ENCODE measurements at places on chromosomes 3 and 15.

GRCh38 chr3:149881879-149882278, 68.9 kb downstream of the RNF13 start:
- DNase-seq, result no peak

GRCh38 chr15:49215768-49216739, 46.0 kb downstream of the GALK2 start:
- DNase-seq, result no peak

- no peak for DNase-seq
Measured at GRCh38 chr15:70375586-70375985, 277.9 kb upstream of the TLE3 start.

DNA sequence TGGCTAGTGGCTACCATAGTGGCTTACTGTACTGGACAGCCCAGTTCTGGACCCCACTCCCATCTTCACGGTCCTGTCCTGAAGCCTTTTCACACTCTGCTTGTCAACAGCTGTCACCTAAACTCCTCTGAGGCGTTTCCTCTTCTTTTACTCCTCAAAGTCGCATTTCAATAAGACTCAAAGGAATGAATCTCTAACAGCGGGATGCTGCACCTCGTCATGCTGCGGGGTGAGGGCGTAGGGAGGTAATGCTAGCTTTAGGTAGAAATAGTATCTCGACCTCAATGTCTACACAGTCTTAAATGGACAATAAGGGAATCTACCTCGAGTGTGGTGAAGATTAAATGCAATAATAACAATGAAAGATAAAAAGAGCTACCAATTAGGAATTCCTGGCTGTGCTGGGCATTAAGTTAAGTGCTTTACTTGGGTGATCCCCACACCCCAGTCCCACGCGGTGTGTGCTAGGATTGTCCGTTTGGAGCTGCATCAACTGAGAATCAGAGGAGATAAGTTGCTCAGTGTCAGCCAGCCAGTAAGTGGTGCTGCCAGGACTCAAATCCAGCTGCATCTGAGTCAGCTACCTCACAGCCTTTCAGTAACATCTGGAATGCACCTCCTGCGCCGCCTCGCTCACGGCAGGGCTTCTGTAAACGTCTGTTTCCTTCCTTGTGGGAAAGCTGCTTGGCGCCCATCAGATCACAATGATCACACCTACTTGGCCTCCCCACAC, 14.0 kb downstream of the PLA2G4D start:
- DNase-seq, result no peak

DNA sequence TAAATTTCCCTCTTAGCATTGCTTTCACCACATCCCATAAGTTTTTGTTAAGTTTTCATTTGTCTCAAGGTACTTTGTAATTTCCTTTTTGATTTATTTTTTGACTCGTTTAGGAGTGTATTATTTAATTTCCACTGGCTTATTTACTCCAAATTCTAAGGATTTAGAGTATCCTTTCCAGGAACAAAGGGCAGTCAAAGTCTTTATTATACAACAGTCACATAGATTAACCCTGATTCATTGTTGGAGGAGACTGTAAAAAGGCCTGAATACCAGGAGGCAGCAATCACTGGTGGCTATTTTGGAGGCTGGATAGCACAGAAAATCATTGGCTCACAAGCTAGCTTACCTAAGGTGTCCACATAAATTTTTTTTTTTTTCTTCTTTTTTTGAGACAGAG, 39.9 kb downstream of the OIP5 start:
- DNase-seq, result no peak

DNA sequence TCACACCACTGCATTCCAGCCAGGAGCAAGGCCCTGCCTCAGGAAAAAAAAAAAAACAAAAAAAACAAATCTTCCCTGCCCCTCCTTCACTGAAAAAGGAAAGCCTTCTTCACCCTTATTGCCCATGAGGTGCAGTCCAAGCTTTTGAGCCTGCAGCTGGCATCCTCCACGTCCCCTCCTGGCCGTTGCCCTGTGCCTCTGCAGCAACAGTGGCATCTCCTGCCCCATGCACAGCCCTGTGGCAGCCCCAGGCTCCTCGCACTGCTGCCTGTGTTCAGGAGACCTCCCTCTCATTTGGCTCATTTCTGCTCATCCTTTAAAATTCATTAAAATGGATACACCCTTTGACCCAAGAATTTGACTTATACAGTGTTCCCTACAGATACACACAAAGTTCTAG, 72.7 kb upstream of the PLXNA1 start:
- no peak for DNase-seq

DNA sequence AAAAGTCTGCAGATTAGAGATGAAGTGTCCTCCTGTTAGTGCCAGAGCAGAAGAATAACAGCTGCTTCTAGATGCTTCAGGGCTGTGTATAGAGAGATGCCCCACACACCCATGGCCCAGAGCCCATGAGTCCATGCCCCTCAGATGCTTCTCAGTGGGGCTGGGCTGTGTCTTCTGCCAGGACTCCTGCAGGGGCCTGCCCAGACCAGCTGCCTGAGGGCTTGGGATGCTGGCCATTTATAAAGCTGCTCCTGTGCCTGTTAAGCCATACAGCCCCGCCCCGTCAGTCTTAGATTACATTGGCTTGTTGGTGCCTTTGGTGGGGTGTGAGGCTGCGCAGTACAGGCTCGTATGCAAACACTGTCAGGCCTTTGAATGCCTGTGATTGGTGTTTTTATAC, 318.0 kb upstream of the CTDSPL start:
- DNase-seq, result no peak

- DNase-seq, result no peak
Measured at GRCh38 chr3:17577796-17578520, 164.5 kb downstream of the TBC1D5 start.

GRCh38 chr3:151382671-151383070, 1.9 kb downstream of the P2RY12 start:
- DNase-seq, result no peak

DNA sequence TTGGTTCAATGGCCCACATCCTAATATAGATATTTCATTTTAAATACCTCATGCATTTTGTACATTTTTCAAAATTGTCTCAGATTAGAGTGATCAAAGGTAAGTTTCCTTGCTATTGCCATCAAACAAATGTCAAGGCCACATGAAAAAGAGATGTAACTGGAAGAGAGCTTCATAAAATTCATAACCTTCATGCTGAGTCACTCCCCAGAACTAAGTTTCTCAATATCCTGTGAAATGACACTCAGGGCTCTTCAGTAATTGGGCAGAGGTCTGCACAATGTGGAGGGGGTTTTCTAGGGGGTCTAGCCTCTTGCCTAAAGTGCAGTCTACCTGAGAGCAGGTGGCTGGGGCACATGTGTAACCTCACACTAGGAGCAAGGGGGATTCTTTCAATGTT, 152.2 kb upstream of the SLC2A2 start:
- no peak for DNase-seq

GRCh38 chr3:114698146-114699105, 404.6 kb downstream of the TIGIT start:
- no peak for DNase-seq

DNA sequence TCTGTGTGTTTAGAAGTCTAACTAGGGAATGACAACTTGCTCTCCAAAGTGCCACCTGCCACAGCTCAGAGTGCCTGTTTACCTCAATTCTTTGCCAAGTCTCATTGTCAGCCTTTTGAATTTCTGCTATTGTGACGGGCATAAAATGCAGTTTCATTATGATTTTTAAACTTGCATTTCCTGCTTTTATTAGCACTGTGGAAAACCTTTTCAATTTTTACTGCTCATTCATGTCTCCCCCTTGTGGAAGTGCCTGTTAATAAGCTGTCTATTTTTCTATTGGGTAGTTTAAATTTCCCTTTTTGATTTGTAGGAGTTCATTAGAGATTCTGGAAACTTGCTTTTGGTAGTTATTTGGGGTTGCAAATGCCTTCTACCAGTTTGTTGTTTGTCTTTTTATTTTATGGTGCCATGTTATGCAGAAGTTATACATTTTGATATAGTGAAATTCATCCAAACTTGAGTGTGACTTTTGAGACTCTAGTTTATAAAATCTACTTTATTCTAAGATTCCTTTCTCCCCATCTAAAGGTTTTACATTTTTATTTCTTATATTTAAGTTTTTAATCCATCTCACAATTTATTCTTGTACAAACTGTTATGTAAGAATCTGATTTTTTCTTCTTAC, 53.9 kb upstream of the FRMD4B start:
- no peak for DNase-seq

- DNase-seq, result no peak
Measured at GRCh38 chr15:52292780-52293392, 2.7 kb downstream of the MYO5C start.

- DNase-seq, result no peak
Measured at GRCh38 chr15:54347082-54347827, 369.0 kb downstream of the UNC13C start.

DNA sequence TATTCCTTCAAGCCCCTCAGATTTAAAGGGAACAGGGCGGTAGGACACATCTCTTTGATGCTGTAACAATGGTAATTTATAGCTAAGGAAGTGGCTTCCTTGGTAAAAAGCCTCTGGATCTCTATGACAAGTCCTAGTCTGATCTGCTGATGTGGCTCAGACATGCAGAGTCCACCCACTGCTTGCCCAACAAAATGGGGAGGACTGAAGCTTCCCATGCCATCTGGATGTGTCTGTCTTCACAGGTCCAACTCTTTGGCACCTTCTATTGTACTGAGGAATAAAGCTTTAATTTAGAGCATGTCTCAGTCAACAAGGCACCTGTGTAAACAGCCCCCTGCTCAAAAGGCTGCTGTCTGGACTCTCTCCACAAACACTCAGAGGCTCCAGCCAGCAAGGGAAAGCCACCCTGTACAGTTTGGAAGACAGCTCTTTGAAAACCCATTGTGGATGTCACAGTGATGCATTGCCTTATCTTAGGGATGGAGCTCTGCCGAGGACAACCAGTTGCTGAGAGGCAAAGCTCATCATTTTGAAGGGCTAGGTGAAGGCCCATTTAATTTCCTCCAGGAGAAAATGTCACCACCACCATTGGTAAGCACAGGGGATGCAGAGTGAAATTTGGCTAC, 348.6 kb upstream of the GRM7 start:
- no peak for DNase-seq

- no peak for DNase-seq
Measured at GRCh38 chr15:54580643-54581042, 602.4 kb downstream of the UNC13C start.

- no peak for DNase-seq
Measured at GRCh38 chr3:191944835-191945234, 483.9 kb downstream of the PYDC2 start.

- DNase-seq, result no peak
Measured at GRCh38 chr15:66663664-66664063, 38.4 kb upstream of the SMAD6 start.

GRCh38 chr3:36318621-36319200, 61.6 kb upstream of the STAC start:
- DNase-seq, result no peak

All from stimulated activated CD4-positive, alpha-beta T cell treated with anti-CD3 and anti-CD28 coated beads, Interleukin-2, amount 100 ng/mL, for 24 hours (primary cell).